CD4-positive, alpha-beta T cell treated with Interleukin-1 beta for 1 hour (primary cell): ENCODE measurements at places on chromosomes 3 and 15.

DNA sequence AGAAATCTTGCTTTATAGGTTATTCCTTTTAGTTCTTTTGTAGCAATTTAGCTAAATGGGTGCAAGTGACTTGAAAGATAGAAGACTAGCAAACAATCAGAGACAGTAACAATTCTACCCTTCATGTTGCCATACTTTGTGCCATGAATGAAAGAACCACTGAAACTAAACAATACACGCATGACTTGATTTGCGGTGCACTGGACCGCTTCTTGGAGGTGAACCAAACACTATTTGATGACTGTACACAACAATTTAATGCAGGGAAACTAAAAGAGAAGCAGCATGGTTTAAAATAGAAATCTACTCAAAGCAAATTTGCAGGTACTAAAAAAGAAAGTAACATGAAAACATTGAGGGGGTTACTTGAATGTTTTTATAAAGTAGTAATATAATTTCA is 331.0 kb upstream of the RARB start:
- DNase-seq, result no peak

DNA sequence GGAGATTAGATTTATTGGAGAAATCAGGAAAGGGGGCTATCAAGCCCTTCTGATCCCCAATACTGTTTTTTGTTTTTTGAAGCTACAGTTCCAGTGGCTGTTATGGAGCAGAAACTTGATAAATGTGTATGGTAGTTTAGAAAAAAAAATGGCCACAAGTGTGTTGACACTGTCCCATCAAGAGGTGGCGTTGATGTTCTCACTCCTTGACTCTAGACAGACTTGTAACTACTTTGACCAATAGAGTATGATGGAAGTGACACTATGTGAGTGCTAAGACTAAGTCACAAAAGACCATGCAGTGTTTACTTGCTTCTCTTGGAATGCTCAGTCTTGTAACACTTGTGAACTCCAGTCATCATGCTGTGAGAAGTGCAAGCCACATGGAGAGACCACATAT is 356.7 kb downstream of the PDCD6IP start:
- DNase-seq, result no peak

DNA sequence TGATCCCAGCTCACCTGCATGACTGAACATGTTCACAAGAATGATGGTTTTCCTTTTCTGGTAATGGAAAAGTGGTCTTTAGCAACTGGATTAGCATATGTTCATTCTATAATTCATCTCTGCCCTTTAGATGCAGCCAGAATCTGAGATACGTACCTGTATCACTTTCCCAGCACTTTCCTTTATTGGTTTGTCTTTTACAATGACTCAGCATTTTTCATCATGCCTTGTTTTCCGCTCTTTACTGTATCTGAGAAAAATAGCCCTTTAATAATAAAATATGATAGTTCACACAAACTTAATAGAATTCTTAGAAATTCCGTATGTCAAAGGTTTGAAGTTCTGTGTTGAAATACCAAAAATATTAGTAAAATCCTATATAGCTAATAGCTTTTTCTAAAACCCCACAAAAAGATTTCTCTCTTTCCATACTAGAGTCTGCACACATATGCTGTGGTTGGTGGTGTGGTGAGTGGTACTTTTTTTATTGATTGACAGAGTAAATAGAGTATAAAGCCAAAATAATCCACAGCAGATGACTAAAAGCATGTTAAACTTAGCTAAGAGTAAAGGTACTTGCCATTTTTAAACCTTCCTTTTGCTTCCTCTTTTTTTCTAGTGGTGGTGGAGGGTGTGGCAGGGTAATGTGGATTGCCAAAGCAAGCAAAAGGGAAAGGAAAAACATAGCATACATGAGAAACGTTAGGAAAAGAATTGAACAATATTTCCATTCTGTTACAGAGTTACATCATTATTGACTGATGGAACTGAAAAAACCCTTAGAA is 328.9 kb upstream of the RBMS3 start:
- no peak for DNase-seq

- no peak for DNase-seq
Measured at GRCh38 chr15:44315126-44315525, 26.6 kb downstream of the GOLM2 start.

DNA sequence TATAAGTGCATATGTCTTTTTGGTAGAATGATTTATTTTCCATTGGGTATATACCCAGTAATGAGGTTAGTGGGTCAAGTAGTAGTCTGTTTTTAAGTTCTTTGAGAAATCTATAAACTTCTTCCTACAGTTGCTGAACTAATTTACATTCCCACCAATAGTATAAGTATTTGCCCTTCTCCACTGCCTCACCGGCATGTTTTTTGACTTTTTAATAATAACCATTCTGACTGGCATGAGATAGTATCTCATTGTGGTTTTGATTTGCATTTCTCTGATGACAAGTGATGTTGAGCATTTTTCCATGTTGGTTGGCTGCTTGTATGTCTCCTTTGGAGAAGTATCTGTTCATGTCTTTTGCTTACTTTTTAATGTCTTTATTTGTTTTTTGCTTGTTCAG is 94.1 kb upstream of the TP63 start:
- no peak for DNase-seq

DNA sequence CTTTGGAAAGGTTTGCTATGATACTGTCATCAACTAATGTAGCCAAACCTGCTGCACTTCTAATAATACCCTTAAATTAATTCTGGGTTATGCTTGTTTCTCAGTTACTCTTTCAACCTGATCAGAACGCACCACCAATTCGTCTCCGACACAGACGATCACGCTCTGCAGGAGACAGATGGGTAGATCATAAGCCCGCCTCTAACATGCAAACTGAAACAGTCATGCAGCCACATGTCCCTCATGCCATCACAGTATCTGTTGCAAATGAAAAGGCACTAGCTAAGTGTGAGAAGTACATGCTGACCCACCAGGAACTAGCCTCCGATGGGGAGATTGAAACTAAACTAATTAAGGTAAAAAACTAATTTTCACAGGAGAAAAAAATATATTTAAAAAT is 7.9 kb upstream of the RPLP1 start:
- no peak for DNase-seq

GRCh38 chr3:126358038-126358815 is 1.0 kb upstream of the KLF15 start:
- DNase-seq, result no peak

DNA sequence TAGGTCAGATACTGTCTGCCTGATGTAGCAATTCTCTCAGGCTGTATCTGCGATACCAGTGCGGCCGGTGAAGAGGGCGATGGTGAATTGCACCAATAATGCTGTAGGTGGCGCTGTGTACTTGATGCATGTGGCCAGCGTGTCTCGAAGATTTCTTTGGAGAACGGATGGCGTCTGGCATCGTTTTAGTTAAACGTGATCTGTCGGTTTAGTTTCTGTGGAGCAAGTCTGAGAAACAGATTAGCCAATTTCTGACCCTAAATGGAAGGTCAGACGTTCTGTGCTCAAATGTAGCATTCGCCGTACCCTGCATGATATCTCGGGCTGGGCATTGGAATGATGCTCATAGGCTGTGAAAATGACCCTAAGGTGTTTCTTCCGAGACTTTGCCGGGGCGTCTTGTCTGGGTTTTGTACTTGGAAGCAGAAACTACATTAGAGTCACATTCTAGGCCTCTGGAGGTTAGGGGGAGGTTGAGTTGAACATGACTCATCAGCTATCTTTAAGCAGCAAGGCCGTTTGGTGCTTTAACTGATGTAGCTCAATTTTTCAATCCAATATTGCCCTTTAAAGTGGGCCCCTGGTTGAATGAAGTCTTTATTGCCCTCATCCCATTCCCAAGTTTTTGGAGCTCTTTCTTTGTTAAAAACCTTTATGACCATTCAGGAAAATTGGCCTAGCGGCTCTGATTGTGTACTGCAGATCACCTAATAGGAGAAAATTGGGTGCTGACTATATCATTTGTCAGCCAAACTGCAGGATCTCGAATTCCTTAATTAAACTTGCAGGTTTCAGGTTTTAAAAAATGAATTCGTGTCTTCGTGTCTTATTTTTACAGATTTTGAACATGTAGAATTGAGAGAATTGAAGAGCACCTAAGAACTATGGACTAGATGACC is 80.0 kb downstream of the SQOR start:
- peak; percentile 32 for DNase-seq

DNA sequence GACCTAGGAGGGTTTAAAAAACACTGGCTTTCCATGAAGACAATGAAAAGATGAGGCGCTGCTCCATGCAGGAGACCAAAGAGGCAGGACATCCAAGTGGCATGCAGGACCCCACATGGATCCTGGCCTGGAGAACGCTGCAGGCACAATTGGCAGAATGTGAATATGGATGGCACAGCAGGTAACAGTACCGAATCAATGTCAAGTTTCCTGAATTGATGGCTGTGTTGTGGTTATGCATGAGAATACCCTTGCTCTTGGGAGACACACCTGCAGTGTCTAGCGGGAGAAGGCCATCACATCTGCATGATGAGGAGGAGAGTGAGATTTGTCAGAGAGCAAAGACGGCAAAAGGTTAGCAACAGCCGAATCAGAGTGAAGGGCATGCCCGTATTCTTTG is 74.3 kb upstream of the SEC13 start:
- DNase-seq, result no peak

- DNase-seq, result no peak
Measured at GRCh38 chr3:183699238-183699947, 1.8 kb downstream of the YEATS2 start.

- DNase-seq, result no peak
Measured at GRCh38 chr15:98592136-98592535, 56.2 kb upstream of the IGF1R start.

- no peak for DNase-seq
Measured at GRCh38 chr3:31356941-31357340, 175.8 kb upstream of the STT3B start.

DNA sequence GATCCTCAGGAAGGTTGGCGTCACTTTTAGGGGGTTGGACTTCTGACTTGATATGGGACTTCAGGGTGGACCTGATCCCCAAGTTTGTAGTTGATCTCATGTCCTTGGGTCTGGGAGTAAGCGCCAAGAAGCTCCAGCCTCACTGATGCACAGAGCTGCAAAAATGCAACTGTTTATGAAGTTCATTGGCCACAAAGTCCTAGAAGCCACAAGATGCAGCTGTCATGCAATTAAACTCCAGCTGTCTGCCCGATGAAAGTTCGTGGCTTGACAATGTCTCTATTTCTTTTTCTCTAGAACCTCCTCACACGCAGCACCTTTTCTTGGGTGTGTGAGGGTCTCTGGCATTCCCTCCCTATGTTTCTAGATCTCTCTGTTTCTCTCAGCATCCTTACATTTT is 9.2 kb upstream of the ACAN start:
- DNase-seq, result no peak

- DNase-seq, result no peak
Measured at GRCh38 chr15:25811481-25811906, 51.6 kb downstream of the ATP10A start.

DNA sequence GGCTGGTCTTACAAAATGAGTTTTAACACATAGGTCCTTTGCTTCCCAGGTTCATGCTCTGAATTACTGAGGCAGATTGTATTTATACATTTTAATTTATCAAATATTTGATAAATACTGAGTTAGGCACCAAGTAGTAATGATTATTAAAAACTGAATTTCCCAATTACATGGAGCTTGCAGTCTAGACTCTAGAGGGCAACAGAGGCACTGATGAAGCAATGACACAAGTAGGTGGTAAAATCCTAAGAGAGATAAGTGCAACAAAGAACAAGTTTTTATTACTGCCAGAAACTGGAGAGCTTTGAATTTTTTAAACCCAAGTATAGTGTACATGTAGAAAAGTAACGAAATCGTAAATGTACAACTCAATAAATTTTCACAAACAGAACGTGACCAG is 406.2 kb upstream of the RARB start:
- DNase-seq, result no peak

GRCh38 chr3:173993299-173993698 is 595.8 kb downstream of the NLGN1 start:
- DNase-seq, result no peak

- no peak for DNase-seq
Measured at GRCh38 chr15:100683434-100683833, 81.0 kb downstream of the ASB7 start.

GRCh38 chr3:8460815-8461456 is 40.7 kb upstream of the LMCD1 start:
- DNase-seq, result no peak

- DNase-seq, result no peak
Measured at GRCh38 chr3:156973954-156974353, 147.8 kb downstream of the LEKR1 start.

GRCh38 chr15:47806008-47806407 is 88.7 kb downstream of the SEMA6D start:
- no peak for DNase-seq

- DNase-seq, result no peak
Measured at GRCh38 chr3:193190146-193190786, 50.8 kb upstream of the PLAAT1 start.

DNA sequence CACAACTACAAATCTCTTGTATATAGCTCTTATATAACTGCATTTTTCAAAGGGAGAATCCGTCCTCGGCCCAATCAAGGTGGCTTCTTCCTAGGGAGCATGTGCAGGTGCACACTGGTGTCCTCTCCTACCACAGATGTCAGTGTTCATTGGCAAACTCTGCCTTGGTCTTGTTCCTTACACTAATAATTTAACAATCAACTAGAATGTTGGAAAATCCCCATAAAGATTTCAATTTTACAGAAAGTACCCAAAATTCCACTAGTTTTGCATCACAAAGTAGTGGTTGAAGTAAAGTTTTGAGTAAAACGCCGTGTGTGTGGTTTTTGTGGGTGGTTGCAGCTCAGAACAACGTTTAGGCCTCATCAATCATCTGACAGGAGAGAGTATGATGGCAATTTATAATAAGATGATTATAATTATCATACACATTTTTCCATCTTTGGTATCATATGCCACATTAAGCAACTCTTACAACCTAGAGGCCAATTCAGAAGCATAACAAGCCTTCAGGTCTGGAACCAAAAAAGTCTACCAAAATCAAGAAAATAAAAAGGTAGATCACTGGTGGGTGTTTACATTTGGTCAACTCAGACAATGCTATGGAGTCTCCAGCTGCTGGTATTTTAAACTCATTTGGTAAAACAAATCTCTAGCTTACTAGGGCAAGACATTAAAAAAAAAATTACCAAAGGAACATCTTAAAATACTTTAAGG is 128.9 kb upstream of the BHLHE40 start:
- peak; percentile 49 for DNase-seq

- DNase-seq, result no peak
Measured at GRCh38 chr3:42639192-42639591, 14.3 kb upstream of the ZBTB47 start.
